H7 (cell line): ENCODE measurements at places on chromosomes 7 and 10. TPM values are rescaled to one million over a fixed set of nuclear protein-coding genes. Genes with fewer than 3 reads are reported as not detected.

GRCh38 chr7:151705636-151706276 is 171.2 kb downstream of the PRKAG2 start:
- DNase-seq, result peak; percentile 90

DNA sequence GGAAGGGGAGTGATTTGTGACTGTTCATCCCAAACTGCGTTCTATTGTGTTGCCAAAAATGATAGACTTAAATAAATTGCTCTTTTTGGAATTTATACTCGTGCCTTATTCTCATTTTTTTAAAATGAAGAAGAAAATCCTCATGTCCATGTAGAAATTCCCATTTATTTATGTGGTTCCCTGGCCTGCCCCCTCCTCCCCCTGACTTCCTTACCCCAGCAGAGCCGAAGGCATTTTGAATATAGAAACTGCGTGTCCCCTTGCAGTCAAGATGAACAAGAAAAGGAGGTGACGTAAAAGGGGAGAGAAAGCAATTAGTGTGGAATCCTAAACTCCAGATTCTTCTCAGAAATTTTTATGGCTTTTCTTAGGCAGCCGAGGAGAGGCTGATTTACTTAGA is 126.1 kb downstream of the FAM204A start:
- no peak for DNase-seq

- DNase-seq, result peak; percentile 56
Measured at GRCh38 chr10:78377356-78377755, 343.7 kb downstream of the RPS24 start.

DNA sequence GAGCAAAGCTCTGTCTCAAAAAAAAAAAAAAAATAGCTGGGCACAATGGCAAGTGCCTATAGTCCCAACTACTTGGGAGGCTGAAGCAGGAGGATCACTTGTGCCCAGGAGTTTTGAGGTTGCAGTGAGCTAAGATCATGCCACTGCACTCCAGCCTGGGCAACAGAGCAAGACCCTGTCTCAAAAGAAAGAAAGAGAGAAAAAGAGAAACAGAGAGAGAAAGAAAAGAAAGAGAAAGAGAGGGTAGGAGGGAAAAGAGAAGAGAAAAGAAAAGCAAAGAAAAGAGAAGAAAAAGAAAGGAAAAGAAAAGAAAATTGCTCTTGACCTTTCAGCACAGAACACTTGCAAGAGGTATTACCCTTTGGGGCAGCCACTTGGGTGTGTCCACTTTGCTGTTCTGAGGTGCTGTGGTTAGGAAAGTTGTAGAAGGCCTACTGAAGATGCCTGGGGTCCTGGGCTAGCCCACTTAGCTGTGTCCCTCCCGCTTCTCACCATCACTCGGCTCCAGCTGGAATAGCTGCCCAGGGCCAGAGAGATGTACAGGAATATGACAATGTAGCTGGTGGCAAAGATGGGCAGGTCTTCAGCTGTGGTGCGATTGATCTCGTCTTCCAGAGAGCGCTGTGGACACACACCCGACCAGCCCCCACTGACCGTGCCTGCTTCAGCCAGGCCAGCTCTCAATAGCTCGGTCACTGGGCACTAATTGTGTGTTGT is 5.6 kb downstream of the NPC1L1 start:
- DNase-seq, result no peak

DNA sequence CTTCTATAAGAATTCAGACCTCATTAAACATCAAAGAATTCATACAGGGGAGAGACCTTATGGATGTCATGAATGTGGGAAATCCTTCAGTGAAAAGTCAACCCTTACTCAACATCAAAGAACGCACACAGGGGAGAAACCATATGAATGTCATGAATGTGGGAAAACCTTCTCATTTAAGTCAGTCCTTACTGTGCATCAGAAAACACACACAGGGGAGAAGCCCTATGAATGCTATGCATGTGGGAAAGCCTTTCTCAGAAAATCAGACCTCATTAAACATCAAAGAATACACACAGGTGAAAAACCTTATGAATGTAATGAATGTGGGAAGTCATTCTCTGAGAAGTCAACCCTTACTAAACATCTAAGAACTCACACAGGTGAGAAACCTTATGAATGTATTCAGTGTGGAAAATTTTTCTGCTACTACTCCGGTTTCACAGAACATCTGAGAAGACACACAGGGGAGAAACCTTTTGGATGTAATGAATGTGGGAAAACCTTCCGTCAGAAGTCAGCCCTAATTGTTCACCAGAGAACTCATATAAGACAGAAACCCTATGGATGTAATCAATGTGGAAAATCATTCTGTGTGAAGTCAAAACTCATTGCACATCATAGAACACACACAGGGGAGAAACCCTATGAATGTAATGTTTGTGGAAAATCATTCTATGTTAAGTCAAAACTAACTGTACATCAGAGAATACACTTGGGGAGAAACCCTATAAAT is 24.1 kb downstream of the ZNF37A start:
- no peak for DNase-seq

DNA sequence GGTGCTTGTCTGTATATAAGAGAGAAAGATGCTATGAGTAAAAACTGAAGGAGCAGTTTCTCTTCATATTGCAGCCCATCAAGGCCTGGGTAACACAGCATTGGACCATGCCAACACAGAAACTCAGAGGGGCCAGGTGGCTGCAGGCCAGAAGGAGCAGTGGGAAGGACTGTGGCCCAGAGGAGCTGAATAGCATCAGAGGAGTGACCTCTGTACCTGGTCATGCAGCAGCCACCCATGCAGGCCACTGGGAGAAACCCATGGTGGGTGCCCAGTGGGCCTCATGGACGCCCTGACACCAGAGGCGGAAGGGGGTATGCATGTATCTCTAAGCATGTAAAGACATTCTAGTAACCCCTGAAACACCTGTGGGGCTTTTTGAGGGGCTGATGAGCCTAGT is 75.9 kb upstream of the YAE1 start:
- no peak for DNase-seq

DNA sequence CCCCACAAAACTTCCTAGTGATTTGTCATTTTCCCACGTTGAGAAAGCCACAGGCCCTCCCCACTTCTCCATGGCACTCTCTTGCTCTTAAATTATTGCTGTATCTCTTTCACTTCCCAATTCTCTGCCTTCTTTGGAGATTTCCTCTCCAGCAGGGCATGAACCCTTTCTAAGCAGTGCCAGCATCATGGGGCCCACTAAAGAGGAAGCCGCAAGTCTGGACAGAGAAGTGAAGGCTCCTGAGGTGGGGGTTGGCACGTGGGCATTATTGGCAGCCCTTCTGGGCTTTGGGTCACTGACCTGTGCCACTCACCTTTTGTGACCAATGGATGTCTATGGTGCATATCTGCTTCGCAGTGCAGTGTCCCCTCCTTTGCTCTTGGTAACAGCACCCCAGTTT is 97.7 kb upstream of the TCF7L2 start:
- no peak for DNase-seq

DNA sequence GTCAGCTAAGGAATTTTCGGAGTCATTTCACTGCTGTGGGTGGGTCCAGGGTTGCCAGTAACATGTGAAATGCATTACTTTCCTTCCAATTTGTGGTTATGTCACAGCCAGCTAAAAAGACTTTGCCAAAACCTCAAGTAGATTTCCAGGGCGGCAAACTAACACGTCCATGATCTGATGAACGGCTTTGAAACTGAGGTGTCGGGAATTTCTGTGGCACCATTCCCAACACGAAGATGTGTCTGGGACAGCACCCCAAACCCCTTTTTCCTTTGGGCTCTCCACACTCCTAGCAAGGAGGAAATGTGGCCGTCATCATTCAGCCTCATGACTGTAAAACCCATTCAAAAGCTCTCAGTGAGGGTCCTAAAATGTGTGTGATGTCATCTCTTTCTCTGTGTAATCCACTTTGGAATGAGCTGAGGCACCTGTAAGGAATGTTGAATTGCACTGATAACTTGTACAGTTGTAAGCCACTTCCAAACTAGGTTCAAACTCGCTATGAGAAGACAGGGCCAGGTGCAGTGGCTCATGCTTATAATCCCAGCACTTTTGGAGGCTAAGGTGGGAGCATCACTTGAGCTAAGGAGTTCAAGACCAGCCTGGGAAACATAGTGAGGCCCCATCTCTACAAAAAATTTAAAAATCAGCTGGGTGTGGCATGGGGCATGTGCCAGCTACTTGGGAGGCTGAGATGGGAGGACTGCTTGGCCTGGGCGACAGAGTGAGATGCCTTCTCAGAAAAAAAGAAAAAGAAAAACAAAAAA is 146.1 kb upstream of the FRMD4A start:
- DNase-seq, result no peak

DNA sequence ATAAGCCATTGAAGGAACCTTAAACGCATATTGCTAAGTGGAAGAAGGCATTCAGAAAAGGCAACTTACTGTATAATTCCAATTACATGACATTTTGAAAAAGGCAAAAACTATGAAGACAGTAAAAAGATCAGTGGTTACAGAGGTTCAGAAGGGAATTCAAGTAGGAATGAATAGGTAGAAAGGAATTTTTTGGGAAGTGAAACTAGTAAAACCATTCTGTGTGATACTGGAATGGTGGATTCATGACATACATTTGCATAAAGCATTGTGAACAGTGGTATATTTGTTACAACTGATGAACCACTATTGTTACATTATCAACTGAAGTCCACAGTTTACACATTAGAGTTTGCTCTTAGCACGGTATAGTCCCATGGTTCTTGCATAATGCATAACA is 114.2 kb upstream of the GPR22 start:
- no peak for DNase-seq

DNA sequence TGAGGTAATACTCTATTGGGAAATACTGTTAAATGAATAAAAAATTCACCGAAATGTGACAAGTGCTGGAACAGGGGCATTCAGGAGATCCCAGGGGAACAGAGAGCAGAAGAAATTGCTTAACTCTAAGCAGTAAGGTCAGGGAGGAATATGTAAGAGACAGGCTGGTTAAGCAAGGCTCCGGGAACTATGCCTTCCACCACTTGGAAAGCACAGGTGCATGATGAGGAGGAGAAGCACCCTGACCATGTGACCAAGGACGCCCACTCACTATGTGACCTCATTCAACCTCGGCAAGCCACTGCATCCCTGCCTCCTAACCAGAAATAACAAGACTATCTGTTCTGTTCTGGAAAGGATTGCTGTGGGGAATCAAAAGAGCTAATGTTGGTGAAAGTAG is 218.4 kb downstream of the ELMO1 start:
- no peak for DNase-seq

DNA sequence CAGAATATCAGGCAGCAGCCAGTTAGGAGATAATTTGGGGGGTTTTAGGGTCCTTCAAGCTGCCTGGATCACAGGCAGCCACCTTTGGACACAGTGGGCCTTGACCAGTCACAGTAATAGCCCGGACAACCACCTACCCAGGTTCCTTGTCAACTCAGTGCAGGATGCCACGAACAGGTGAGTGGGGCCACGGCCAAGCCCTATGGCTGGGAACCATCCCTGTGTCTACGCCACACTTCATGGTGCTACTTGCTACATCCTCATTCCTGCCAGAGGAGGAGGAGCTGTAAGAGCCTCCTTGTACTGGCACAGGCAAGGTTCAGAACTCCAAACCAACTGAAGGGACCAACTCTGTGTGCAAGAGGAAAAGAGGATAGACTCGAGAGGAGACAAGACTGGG is 19.9 kb downstream of the ITPRIP start:
- no peak for DNase-seq

The INMT gene
- 1.0 and 3.9 TPM in 2 replicates for total RNA-seq

The PNLIP gene
- total RNA-seq, result not detected in 2 replicates

The NEUROG3 gene
- 0.14 and 1.4 TPM in 2 replicates for total RNA-seq
